Anterior cingulate cortex (tissue), 58 donors: ENCODE measurements at places on chromosomes 7 and 10.
A peak's percentile ranks its signal among the peaks of the same experiment; 100 is the strongest.

GRCh38 chr7:153457746-153458145, 594.5 kb upstream of the DPP6 start:
- DNase-seq = no peak

GRCh38 chr10:30028006-30028737, 31.2 kb downstream of the JCAD start:
- DNase-seq = no peak

GRCh38 chr10:32937911-32938424, 20.1 kb downstream of the ITGB1 start:
- no peak for DNase-seq

DNA sequence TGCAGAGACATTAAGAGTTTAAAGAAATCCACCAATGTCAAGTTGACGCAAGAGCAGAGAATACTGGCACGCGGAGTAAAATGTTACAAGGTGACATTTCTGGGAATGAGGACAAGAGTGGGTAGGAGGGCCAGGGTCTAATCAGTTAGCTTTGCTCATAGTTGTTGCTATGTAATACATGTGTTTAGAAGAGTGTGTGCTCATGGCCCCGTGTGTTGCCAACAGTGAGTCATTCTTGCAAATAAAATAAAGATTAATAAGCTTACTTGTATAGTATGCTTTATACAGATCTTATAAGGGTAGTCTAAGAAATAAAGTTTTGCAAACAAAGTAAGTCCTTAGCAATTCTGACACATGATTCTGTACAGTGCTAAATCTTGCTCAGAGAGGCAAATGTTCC, 64.5 kb downstream of the DNMBP start:
- DNase-seq = no peak

DNA sequence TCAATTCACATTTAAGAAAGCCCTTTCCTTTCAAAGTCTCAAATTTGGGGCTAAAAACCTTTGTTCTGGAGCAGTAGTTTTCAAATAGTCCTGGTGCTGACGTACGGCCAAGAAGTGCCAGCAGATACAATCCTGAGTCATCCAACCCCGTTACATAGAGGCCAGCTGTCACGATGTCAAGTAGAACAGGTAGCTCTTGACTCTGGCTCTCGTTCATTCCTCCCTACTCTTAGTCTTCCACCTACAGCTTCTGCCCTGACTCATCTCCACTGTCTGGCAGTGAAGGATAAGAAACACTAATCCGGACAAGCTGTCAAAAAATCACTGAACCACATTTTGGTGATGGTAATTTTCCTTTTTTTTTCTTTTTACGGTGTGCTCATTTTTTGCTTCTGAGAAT, 132.4 kb upstream of the PTN start:
- DNase-seq = peak; percentile 16

GRCh38 chr7:41808541-41808940, 105.7 kb upstream of the INHBA start:
- DNase-seq = no peak

- DNase-seq = no peak
These were observed 34.1 kb downstream of the ZRANB1 start for GRCh38 chr10:124975977-124976514.

- DNase-seq = no peak
These were observed 14.1 kb downstream of the NFE2L3 start for GRCh38 chr7:26165950-26166683.

DNA sequence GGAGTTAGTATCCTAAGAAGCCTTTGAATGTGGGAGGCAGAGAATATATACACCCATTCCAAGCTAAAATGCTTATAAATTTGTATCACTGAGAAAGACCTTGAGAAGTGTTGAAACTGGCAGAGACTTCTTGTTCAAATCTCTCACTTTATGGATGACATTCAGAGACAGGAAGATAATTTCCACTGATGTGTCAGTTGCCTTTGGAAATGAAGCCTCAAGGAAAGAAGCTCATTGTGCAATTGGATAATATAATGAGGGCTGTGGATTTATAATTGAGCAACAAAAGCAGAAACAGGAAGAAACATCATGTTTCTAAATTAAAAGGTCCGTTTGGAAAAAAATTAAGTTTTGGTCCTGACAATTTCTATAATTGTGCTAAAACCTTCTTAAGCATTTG, 789.9 kb upstream of the IGFBP3 start:
- DNase-seq = no peak

DNA sequence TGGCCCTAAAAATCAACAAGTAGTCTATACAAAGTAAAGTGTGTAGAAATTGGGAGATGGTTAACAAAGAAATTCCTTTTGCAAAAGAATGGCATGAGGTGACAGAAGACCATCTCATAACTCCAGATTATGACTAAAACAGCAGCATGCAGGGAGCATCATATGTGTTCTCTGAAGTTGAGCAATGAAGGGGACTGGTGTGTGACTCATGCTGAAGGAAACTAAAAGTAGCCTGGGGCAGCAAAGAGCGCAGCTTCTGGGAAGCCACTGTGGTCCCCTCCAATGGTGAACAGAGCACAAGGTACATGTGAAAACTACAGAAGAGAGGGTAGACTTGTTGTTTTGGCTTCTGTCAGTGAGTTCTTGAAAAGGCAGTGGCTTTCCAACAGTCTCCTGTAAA, 133.4 kb downstream of the MACC1 start:
- no peak for DNase-seq

GRCh38 chr7:55556031-55556430, 16.3 kb downstream of the VOPP1 start:
- DNase-seq = no peak

- no peak for DNase-seq
These were observed 256.4 kb upstream of the PHYHIPL start for GRCh38 chr10:58919927-58920654.

DNA sequence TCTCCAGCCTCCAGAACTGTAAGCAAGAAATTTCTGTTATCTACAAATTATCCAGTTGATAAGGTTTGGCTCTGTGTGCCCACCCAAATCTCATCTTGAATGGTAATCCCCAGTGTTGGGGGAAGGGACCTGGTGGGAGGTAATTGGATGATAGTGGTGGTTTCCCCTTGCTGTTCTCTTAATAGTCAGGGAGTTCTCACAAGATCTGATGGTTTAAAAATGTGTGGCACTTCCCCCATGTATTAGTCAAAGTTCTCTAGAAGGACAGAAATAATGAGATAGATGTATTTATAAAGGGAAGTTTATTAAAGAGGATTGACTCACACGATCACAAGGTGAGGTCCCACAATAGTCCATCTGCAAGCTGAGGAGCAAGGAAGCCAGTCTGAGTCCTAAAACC, 56.2 kb upstream of the APBB1IP start:
- no peak for DNase-seq

DNA sequence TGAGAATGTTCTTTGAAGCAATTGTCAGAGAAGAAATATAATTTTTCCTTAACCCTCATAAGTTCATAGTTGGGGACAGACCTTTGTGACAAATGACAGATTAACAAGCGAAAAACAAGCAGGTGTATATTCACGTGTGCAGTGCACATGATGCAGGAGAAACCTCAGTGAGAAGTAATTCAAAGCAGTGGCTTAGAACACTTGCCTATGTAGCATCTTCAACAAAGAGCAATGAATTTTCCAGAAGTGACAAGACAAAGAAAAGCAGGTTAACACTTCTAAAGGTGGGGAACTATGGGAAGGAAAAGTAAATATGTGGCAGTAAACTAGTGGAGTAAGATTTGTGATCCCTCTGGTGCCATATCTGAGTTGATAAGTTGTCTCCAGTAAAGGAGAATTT, 65.8 kb downstream of the MCU start:
- DNase-seq = no peak

GRCh38 chr7:53101026-53101425, 65.6 kb downstream of the POM121L12 start:
- DNase-seq = no peak

DNA sequence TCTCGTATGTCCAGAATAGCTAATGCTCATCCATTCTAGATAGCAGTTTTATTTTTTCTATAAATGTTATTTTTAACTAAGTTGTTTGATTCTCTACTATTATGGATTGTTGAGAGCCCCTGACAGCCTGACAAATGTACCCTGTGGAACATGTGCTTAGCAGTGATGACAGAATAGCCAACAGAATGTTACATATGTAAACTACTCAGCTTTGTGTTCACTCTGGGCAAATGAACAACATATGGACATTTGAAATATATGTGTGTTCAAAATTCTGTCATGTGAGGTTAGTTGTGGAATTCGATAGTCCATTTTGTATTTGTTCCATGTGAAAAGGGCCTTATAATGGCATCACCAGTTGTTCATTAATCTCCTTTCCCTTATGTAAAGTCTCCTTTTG, 199.7 kb downstream of the EXOC4 start:
- DNase-seq = no peak

- no peak for DNase-seq
These were observed 283.1 kb downstream of the DNAJB6 start for GRCh38 chr7:157619753-157620525.

DNA sequence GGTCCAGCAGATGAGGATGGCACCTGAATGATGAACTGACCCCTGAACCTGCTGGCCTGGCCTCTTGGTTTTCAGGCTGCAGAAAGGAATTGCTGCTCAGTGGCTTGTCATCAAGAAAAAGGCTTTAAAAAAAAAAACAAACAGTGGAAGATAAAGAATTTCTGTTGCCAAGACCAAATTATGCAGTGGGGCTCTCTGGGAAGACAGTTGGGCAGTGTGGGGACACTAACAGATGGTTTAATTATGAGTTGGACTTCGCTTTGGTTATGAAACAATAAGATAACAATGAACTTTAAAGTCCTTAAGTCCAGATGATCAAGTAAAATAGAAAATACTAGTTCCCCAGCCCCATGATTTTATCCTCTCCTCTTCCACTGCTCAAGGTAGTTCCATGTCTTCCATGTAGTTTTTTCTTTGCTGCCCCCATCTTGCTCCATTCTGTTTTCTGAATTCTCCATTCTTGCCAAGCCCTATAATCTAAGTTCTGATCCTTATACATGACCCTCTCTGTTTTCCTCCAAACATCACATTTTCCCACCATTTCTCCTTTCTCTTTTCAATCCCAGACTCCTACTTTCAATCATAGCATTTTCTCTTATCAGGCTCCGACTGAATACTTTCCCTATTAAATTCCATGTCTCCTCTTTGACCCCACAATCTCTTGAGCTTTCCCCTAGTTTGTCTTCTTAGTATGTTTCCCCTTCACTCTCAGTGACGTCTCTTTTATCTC, 52.6 kb downstream of the ANK3 start:
- no peak for DNase-seq

DNA sequence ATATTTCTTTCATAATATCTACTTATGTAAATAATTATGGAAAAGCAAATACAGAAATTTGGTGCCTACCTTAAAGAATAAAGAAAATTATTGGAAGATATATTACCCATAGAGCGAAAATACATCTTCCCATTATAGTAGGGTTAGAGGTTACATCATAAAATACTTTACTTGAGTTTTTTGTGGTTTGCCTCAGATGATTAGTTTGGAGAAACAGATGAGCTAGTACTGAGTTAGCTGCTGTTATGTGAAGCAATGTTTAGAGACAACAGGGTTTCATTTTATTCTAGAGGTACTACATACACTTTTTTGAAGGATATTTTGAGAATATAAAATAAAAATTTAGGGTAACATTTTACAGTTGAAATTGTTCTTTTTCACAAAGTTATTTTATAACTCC, 2.9 kb upstream of the MLLT10 start:
- DNase-seq = no peak

DNA sequence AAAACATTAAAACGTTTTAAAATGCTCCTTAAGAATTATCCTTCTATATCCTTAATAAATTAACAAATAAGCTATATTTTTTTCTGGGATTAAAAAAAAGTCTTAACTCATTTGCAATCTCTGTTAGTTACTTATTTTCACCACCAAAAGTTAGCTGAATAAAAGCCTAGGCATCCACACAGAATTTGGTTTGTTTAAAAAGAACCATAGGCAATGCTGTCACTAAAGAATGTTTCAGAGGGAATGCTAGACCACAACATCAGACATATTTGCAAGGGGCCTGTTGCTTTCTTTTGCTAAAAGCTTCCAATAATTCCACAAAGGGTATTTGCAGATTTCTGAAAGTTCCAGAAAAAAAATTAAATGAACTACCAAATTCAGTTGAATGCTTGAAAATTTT, 244.2 kb downstream of the POU6F2 start:
- no peak for DNase-seq

DNA sequence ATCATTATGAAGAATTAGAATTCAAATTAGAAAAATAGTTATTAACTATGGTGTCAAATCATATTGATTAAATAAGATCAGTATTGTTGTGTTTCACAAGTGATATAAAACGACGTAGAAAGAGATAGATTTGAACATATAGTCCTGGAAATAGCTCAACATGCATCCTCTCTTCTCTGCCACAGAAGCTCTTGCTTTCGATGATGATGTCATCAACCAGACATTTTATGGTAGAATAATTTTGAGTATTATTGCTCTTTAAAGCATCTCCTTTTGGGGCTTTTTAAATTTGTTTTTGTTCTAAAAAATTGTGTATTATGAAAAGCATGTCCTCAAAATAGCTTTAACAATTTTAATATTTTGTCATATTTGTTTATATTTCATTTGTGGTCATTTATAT, 95.0 kb downstream of the DGKB start:
- no peak for DNase-seq

- no peak for DNase-seq
These were observed 31.6 kb downstream of the CALML5 start for GRCh38 chr10:5467634-5468255.

- no peak for DNase-seq
These were observed 97.7 kb upstream of the RPA3 start for GRCh38 chr7:7816084-7816483.

- no peak for DNase-seq
These were observed 73.7 kb downstream of the WDFY4 start for GRCh38 chr10:48758411-48758810.
